Activated T-helper 1 cell treated with anti-CD3 and anti-CD28 coated beads, Interleukin-2, amount 50 U/mL, for 16 hours (primary cell): ENCODE measurements at places on chromosomes 4 and X.

DNA sequence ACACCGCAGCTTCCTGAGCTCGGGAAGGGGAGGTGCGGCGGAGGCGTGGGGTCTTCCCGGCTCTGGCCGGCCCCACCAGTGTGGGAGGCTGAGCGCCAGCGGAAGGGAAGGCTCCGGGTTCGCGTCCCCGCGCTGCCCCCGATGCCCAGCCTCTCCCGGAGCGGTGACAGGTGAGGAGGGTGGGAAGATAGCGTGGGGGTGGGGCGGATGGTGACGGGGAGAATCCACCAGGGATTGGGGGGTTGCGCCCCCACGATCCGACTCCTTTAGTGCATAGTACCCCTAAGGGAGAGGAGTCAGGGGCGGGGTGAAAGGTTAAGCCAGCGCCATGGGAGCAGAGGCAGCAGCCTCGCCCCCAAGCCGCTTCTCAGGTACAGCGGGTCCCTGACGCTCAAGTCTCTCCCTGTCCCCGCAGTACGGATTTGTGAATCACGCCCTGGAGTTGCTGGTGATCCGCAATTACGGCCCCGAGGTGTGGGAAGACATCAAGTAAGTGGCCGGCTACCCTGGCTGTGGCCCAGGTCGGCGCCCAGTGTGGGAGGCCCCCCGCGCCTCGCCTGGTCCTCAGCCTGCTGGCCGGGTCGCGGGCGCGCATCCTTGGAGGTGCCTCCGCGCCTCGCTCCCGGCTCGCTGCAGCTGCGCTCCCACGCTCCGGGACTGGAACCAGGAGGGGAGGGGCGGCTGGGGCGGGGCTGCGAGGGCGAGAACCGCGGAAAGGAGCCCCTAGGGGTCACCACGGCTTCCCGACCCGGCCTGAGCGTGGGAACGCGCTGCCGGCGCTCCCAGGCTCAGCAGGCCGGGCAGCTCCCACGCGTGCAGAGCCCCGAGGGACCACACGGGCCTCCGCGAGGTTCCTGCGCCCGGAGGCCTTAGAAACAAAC is 791 bp downstream of the GUCY1B1 start:
- no peak for DNase-seq

- no peak for DNase-seq
Observed at GRCh38 chr4:101326576-101326975, 20.8 kb downstream of the PPP3CA start.

GRCh38 chrX:103376979-103377324 is 614 bp downstream of the BEX3 start:
- no peak for DNase-seq

DNA sequence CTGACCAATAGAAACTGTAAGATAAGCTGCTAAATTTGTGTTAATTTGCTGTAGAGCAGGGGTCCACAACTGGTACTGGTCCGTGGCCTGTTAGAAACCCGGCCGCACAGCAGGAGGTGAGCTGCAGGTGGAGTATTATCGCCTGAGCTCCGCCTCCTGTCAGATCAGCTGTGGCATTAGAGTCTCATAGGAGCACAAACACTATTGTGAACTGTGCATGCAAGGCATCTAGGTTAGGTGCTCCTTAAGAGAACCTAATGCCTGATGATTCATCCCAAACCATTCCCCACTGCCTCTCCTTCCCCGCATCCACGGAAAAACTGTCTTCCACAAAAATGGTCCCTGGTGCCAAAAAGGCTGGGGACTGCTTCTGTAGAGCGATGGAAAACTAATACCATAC is 19.7 kb downstream of the FBXW7 start:
- no peak for DNase-seq

- DNase-seq: no peak
Observed at GRCh38 chrX:45592101-45592500, 391.4 kb upstream of the DIPK2B start.

DNA sequence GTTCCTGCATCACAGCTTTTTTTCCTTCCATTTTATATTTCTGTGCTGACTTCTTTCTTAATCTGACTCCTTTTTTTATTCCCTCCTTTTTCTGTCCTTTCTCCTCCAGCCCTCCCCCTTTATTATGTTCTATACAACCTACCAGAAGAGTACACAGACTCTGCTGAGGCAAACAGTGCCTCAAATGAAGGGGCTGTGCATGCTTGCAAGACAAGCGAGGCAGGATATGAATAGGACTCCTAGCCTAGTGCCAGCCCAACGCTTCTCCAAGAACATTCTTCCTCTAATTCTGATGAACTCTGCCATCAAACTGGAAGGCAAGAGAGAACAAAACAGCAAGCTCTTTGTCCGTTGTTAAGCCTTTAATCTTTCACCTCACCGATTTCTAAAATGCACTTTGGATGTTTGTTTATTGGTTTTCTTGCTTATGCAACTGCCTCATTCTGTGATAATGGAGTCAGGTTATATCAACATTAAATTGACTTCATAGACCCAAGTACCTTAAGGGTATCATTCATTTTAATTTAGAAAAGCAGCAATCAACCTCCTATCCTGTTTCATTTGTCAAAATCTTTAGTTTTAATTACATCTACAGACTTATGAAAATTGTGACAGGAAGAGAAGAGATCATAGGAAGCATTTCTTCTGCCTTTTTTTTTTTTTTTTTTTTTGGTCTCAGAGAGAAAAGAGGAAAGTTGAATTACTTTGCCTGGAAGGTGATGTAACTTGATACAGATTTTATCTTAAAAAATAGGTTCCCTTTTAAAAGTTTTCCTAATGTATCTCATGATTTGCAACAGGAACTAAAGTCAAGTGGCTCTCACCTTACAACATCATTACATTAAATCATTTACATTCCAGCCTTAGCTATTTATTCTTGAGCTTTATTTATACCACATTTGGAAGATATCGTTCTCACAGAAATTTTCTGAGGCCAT is 284.7 kb upstream of the FTHL17 start:
- no peak for DNase-seq

DNA sequence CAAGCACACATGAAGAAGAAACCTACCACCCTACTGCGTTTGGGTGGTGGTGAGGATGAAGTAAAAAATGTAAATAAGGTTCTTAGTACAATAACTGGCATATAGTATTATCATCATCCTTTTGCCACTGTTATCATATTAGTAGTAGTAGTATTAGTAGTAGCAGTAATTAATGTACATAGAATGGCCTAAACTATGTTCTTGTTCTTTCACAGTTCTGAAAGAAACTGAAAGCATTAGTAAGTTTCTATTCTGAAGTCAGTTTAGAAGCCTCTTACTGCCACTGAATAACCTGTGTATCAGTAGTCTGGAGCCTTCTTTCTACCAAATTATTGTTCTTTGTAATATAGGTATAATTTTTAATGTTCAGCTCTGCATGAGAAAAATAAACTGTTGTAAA is 21.0 kb downstream of the COL4A6 start:
- no peak for DNase-seq

DNA sequence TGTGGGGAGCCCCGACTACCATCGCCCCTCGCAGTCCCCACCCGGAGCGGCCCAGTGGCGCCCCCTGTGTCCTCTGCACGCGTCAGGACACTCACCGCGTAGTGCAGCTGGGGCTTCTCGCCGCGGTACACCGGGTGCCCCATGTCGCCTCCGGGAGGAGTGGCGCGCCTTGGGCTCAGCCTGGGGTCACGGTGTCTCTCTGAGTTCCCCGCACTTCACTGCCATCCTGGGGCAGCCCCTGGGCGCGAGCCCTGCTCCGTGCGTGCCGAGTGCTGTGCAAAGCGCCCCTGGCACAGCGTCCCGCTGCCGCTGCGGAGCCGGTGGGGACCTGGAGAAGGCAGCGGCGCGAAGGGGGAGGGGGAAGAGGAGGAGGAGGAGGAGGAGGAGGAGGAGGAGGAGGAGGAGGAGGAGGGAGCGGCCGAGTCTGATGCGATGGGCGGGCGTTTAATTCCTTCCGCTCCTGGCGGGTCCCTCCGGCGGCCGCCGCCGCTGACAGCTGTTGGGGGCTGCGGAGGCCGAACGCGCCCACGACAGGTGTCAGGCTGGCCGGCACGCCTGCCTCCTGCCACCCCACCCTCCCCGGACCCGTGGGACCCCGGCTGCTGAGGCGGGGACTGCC is 134.3 kb downstream of the AMELX start:
- no peak for DNase-seq

DNA sequence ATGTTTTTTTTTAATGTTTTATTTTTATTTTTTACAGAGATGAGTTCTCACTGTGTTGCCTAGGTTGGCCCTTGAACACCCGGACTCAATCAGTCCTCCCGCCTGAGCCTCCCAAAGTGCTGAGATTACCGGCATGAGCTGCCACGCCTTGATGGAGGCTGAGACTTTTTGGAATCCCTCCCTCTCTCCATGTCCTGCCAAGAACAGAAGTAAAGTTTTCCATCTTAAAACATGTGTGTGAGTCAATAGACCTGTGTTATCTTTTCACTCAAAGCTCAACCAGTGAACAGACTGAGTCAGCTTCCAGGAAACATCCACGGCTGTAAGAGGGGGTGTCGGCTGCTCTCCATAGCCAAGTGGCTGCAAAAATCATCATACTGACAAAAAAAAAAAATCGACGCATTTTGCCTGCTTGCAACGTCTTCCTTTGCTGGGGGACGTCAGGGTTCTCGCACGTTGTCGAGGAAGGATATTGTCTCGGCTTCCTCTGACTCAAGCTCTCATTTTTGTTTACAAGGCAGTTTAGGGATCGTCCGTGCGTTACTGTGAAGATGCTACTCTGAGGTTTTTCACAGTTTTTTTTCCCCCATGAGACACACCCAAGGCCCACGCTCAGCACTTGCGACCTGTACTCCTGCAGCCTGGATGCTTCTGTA is 10.0 kb upstream of the ASMTL start:
- peak; percentile 61 for DNase-seq

- DNase-seq: no peak
Observed at GRCh38 chr4:108574402-108574801, 46.0 kb upstream of the RPL34 start.

DNA sequence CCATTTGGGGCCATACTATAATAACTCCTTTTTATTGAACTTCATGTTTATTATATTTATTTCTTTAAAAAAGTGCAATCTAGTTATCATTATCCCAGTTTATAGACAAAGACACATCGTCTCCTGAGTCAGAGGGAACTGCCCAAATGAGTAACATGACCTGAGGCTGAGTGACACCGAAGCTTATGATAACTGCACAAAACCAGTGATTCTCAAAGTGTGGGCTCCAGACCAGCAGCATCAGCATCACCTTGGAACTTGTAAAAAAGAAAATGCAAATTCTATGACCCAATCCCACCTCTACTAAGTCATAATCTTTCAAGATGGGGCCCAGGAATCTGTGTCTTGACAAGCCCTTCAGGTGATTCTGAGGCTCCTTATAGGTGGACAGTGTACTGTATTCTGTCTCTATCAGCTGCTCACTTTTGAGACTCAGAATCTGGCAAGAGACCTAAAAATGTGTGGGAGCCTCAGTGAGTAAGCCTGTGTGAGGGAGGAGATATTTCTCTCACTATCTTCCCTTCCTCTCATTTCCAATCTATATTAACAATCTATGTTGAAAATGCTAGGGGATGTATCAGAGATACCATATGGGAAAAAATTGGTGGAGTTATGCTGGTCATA is 147.0 kb downstream of the PACRGL start:
- no peak for DNase-seq

- no peak for DNase-seq
Observed at GRCh38 chr4:88097781-88098180, 60.7 kb downstream of the ABCG2 start.

DNA sequence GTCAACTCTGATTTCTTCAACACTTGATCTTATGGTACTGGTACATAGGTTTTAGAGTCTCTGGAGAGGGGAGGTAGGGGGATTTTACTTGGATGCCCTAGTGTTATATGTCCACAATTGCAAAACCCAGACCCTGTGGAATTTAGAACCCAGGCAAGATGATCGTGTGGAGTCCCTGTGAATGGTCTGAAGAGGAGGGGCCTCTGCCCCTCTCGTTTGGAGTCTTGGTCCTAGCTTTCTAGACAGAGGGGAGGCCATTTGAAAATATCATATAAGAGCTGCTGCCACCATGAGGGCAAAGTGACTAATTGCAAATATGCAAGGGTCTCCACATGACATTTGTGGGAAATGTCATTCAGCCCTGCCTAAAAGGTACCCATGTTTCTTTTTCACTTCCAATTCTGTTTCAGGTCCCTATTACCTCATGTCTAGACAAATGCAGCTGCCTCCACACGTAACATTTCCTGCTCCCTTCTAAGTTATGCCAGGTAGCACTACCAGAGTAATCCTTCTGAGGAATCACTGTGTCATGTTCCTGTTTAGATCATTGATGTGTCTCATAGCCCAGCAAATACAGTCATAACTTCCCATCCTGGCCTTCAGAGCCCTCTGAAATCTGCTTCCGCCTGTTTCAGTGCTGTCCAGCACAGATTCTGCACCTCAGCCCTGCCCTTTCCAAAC is 126.8 kb downstream of the KLHL8 start:
- DNase-seq: no peak

- DNase-seq: no peak
Observed at GRCh38 chr4:77047037-77047436, 28.8 kb downstream of the CCNI start.

GRCh38 chrX:53494436-53494835 is 60.3 kb upstream of the HSD17B10 start:
- no peak for DNase-seq

DNA sequence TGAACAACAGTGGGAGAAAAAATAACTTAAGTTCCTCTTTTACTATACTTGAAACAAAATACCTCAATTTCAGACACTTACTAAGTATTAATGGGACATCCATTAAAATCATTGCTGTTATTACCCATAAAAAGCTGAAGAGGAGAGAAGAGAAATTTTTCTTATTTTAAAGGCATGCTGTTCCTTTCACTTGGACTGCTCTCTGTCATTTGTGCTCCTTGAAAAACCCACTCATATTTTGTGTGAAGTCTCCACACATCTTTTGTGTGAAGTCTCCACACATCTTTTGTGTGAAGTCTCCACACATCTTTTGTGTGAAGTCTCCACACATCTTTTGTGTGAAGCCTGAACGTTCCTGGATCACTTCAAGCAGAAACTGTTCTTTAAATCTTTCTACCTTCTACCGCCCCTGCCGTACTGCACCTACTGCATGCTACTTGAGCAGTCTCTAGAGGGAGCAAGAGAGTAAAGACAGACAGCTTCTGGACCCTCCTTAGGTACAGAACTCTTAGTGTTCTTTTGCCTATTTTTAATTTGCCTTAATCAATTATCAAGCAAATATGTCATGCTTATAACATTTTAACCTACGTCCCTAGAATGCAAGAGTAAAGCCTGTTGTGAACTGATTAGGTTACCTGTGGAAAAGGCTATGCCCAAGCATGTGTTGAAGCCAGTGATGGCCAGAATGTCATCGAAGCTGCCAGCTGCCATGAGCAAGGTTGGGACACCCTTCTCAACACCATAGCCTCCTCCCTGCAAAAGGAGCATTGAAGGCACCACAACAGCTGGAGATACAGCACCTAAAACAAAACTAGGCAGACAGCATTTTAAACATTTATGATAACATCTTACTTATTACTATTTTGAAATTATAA is 27.1 kb upstream of the SLC9B1 start:
- DNase-seq: peak; percentile 5

DNA sequence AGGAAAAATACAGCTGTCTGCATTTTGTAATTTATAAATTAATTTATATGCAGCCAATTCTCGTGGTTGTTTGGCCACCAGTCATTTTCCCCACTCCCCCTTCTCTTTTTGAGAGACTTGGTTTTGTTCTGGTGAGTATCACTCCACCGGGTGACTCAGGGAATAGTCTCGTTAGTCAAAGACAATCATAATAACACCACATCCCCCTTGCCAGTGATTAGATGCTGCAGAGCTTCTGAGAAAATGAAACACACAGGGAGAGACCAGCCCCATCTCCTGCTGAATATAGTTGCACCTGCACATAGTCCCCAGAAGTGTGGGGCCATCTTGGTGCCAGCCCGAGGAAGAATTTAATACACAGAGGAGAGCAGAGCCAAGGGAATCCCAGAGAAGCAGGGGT is 8.0 kb upstream of the FNIP2 start:
- DNase-seq: no peak

GRCh38 chr4:3612281-3612680 is 80.1 kb upstream of the LRPAP1 start:
- no peak for DNase-seq
